ENCODE measurements at places on chromosomes 13 and 19.

- no peak for DNase-seq
Observed at GRCh38 chr13:67438465-67438864, 208.3 kb upstream of the PCDH9 start.

- DNase-seq, result peak; percentile 8
Observed at GRCh38 chr13:41428155-41428554, 29.2 kb upstream of the RGCC start.

DNA sequence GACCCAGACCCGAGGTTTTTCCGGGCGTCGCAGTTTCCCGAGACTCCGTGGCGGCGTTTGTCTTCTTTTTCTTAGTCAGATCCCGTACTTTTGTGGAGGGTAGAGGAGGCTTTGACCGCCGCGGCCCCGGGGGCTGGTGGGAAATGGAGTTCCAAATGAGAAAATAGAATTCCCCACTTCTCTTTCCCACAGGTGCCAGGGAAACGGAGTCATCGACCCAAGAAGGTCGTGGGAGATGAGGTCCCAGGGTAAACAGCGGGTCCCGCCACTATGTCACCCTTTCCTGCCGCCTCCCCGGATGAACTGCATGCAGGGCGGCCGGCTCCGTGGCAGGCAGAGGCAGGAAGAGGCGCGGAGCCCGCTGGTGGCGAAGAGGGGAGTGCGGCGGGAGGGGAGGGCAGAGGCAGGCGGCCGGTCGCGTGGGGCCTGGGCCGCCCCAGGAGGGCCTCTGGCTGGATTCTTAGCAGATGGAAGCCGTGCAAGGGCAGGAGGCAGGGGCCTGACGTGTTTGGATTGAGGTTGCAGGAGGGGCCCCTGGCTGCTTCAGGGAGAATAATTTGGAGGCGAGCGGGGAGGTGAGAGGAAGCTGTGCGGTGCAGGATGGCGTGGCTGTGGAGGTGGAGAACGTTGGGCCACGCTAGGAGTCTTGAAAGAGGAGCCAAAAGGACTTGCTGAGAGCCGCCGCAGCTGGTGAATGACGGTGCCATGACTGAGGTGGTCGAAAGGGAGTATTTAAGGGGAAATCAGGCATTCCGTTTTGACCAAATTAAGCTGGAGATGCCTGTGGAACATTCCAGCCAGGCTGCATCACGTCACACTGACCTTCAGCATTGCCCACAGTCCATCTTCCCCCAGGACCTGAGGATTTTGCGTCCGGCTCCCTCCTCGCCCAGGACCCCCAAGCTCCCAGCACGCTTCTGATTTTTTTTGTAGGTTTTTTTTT, 11.7 kb downstream of the CYTH2 start:
- DNase-seq, result peak; percentile 24

- no peak for DNase-seq
Observed at GRCh38 chr13:46137627-46138317, 32.9 kb upstream of the CPB2 start.

GRCh38 chr13:113151745-113152690, 6.4 kb upstream of the PROZ start:
- no peak for DNase-seq

GRCh38 chr13:42011601-42012350, 36.7 kb upstream of the DGKH start:
- DNase-seq, result no peak

GRCh38 chr13:31887286-31887685, 144.3 kb upstream of the FRY start:
- no peak for DNase-seq

DNA sequence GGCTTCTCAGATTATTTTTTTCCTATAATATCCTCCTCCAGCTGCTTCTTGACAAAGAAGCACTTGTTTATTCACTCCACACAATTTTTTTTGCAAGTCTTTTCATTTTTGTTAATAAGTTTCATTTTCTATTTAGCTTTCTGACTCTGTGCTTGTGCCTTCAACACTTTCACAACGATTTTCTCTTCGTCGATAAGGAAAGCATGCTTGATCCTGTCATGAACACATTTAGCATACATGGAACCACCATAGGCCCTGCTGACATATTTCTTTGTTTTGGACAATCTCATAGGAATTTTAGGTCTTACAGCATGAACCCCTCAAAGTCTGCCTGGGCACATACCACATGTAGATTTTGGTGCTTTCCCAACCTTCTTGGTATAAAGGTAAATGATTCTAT, 346.0 kb downstream of the KCNRG start:
- no peak for DNase-seq

DNA sequence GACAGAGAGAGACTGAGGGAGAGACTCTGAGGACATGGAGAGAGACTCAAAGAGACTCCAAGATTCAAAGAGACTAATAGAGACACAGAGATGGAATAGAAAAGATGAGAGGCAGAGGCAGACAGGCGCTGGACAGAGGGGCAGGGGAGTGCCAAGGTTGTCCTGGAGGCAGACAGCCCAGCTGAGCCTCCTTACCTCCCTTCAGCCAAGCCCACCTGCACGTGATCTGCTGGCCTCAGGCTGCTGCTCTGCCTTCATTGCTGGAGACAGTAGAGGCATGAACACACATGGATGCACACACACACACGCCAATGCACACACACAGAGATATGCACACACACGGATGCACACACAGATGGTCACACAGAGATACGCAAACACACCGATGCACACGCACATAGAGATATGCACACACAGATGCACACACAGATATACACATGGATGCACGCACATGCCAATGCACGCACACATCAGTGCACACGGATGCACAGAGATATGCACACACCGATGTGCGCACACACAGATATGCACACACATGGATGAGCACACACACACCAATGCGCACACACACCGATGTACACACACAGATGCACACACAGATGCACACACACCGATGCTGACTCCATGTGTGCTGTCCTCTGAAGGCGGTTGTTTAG, 3.3 kb upstream of the F10 start:
- no peak for DNase-seq
